ENCODE measurements at places on chromosomes 6 and 20. TPM values are rescaled to one million over a fixed set of nuclear protein-coding genes. Genes with fewer than 3 reads are reported as not detected.

The DPM1 gene
- total RNA-seq = 84.6 TPM

The TDP2 gene
- 43.7 TPM for total RNA-seq

The ANKRD66 gene
- total RNA-seq = not detected

- DNase-seq = no peak
Observed at GRCh38 chr6:24933868-24934401, 1.8 kb downstream of the RIPOR2 start.

DNA sequence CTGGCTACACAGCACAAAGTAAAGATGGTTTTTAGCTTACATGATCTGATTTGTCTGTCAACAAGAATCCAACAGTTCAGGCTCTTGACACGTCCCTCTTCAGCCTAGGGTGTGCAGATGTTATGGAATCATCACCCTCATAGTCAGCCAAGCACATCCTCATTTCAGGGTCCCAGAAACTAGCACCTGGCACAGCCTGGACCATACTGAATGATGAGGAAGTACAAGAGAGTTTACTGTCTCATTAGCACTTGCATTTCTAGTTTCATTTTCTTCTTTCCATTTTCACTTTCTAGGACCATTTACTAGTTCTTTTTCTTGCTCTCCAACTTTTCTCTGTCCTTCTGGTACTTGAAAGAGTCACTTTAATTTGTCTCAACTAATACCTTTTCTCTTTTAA, 6.5 kb downstream of the RIPOR2 start:
- peak; percentile 57 for DNase-seq

Data from activated naive CD8-positive, alpha-beta T cell treated with anti-CD3 and anti-CD28 coated beads for 36 hours (primary cell).